Hair follicular keratinocyte (primary cell): ENCODE measurements at places on chromosomes 7 and 10. TPM values are rescaled to one million over a fixed set of nuclear protein-coding genes. Genes with fewer than 3 reads are reported as not detected.

AGR2 gene
- 2.2 and 2.5 TPM in 2 replicates for total RNA-seq

TMEM196 gene
- not detected in 2 replicates for total RNA-seq

TDRD1 gene
- 0.31 and 0.76 TPM in 2 replicates for total RNA-seq

TRIM50 gene
- total RNA-seq, result not detected in 2 replicates

GDF2 gene
- not detected in 2 replicates for total RNA-seq

CCL26 gene
- total RNA-seq, result not detected in 2 replicates

PRSS37 gene
- not detected in 2 replicates for total RNA-seq

ADRB1 gene
- total RNA-seq, result 0.76 and 1.0 TPM in 2 replicates

TMEM176A gene
- 0.23 TPM in 1 of 2 replicates, not detected in the other for total RNA-seq

NANOS1 gene
- 1.7 and 2.6 TPM in 2 replicates for total RNA-seq

CALHM1 gene
- not detected in 2 replicates for total RNA-seq

PANK1 gene
- total RNA-seq, result 4.6 and 11.1 TPM in 2 replicates

SMKR1 gene
- 0.19 TPM in 1 of 2 replicates, not detected in the other for total RNA-seq

TRPV5 gene
- total RNA-seq, result not detected in 2 replicates

C7orf57 gene
- total RNA-seq, result 1.6 and 2.3 TPM in 2 replicates

WASHC2A gene
- total RNA-seq, result 18.8 and 20.0 TPM in 2 replicates

PTN gene
- total RNA-seq, result 0.23 TPM in 1 of 2 replicates, not detected in the other

TMEM213 gene
- total RNA-seq, result not detected in 2 replicates
